Brain microvascular endothelial cell (primary cell): ENCODE measurements at places on chromosomes 2 and 18.

- DNase-seq: no peak
Measured at GRCh38 chr2:15511686-15512085, 49.4 kb downstream of the NBAS start.

- peak; percentile 64 for DNase-seq
Measured at GRCh38 chr18:61308795-61309393, 24.3 kb upstream of the CDH20 start.

GRCh38 chr18:21314724-21315123 lies 72.7 kb downstream of the GREB1L start:
- no peak for DNase-seq

DNA sequence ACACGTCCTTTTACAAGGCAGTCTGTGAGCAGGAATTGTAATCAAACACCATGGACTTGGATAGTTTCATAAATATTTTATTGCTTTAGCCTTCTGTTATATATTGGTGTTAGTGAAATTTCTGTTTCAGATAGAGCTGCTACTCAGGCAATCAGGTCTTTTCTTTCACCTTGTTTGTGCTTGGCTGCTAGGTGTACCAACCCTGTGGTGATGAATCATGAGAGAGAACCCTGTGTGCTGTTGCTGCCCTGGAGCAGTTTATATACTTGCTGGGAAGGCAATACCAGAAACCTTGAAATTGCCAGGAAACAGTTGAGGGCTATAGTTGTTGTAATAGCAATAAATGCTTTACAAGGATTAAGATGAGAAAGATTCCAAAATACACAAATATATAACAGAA lies 84.5 kb downstream of the FSHR start:
- no peak for DNase-seq

- no peak for DNase-seq
Measured at GRCh38 chr2:101863534-101863933, 128.2 kb upstream of the IL1R2 start.

DNA sequence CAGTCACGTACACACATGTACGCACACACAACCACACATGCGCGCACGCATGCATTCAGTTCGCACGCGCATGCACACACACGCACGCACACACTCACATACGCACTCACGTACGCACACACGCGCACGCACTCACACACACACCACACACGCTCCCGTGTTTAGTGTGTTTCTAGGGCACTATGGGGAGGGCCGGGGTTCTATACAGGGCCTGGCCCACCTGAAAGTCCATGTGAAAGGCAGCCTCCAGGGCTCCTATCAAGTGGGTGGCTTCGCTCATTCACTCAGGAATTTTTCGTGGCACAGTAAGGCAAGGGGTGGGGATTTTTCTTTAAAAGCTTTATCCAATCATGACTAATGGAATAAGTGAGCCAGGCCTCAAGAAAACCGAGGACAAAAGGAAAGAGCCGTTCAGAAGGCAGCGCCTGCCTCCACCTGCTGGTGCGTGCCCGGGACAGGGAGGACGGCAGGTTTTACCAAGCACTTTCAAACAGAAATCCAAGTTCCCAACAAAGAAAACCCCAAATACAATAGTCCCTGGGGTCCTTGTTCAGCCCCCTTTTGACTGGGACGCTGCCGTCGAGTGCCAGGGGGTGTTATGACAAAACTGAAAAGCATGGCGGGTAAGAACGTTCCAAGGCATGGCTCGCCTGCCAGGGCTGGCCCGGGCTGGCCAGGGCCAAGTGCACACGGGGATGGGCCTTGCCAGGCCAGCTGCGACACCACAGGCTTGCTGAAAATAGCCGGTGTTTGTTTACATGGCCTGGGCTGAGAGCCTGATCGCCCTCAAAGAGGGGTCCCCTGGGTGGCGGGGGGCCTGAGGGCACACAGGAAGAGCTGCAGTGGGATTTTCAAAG lies 110.0 kb downstream of the HDAC4 start:
- no peak for DNase-seq

DNA sequence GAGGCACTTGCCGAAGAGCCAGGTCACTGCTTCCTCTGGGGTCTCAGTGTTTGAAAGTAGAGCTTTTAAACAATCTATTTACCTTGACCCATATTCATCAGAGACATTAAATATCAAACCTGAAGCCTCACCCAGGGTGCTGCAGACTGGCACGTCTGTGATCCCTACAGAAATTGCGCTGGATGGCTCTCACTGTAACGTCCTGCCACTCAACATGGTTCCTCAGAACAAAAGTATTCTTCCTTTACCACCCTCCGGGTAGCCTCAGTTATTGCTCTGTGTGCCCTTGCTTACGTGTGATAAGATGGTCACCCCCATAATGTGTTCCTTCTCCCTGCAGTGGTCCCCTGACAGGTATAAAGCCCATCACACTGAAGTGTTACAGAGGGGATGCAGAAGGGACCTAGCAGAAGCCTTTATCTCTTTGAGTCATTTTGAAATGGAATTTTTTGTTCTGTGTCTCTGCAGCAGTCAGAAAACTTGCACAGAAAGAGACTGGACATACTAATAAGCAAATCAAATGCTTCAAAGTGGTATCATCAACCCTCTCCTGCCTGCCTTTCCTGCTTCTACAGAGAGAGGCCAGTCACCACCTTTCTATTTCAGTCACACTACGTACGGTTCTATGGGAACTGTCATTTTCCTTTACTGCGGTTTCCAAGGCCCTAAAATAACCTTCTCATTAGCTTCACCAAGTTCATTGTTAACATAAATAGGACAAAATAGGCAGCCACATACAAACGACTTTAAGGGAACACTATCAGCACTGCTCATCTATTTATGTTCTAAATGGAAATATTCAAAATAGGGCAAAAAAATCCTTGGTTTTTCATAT lies 86.8 kb downstream of the METTL8 start:
- peak; percentile 26 for DNase-seq

GRCh38 chr2:68952887-68953521 lies at the start of gene GKN2:
Gene GKN2, minus strand, starts transcription at chr2:68952893. Its CDS starts 32 bp downstream, at chr2:68952861.
- no peak for DNase-seq

- DNase-seq: no peak
Measured at GRCh38 chr18:70643812-70644211, 355.0 kb downstream of the SOCS6 start.

DNA sequence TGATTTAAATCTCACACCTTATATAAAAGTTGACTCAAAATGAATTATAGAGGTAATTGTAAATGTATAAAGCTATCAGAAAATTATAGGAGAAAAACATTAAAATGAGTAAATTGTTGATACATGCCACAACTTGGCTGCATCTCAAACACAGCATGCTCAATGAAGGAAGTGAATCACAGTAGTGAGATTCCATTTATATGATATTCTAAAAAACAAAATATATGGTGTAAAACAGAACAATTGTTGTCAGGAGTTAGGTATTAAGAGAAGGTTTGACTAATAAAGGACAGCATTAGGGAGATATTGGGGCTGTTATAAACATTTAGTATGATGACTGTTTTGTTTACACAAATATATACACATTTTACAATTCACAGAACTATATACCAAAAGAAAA lies 356.6 kb upstream of the CELF4 start:
- DNase-seq: no peak

GRCh38 chr2:30115141-30115980 lies 31.4 kb upstream of the YPEL5 start:
- peak; percentile 87 for DNase-seq

- peak; percentile 45 for DNase-seq
Measured at GRCh38 chr2:88657131-88657530, 29.9 kb upstream of the EIF2AK3 start.

DNA sequence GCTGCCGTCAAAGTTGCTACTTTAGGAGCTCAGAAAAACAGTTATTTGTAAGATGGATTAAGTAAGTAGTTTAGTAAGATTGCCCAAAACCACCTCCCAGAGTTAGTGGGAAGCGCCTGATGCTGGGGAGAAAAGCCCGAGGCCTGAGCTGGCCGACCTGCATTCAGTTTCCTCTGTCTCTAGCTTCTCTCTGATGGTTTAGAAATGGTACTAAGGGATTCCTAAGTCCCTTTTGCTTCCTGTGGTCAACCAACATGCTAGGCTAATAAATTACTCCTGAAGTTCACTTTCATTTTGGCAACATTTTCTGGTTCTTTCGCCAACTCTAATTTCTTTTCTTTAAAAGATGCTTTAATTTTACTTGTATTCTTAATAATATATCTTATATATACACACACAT lies 60.1 kb downstream of the ASAP2 start:
- DNase-seq: no peak

- no peak for DNase-seq
Measured at GRCh38 chr2:2702385-2702784, 371.3 kb upstream of the MYT1L start.

- no peak for DNase-seq
Measured at GRCh38 chr2:85684806-85685205, 9.4 kb upstream of the GNLY start.

DNA sequence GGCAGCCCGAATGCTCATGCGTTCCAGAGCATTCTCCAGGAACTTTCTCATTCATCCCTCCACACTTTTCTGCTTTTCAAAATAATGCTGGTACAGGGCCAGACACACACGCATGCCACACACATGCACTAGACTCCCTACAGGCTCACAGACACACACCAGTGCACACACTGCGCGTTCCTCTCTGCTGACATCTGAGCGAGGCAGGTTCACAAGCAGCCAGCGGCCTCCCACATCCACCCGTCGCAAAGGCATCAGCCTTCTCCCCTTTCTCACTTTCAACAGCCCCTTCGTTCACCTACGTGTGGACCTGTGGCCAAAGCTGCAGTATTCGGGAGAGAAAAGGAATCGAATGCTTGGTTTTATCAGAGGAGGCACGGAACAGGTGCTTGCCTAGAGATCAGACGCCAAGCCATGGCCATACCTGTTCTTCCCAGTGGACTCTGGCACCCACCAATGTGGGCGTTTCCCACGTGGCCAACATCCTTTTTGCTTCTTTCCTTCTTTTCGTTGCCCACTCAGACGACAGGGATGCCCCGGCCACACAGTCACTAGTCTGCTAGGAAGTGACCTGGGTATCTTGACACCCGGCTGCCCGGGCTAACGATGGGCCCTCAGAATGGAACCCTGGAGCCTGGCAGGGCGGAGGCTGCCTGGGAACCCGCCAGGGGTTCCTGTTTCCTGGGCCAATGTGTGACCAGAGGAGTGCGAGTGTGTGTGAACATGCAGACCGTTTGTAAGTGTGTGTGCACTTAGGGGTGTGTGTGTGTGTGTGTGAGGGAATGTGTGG lies 85.8 kb upstream of the ID2 start:
- DNase-seq: no peak

- no peak for DNase-seq
Measured at GRCh38 chr18:28236487-28236886, 59.6 kb upstream of the CDH2 start.

DNA sequence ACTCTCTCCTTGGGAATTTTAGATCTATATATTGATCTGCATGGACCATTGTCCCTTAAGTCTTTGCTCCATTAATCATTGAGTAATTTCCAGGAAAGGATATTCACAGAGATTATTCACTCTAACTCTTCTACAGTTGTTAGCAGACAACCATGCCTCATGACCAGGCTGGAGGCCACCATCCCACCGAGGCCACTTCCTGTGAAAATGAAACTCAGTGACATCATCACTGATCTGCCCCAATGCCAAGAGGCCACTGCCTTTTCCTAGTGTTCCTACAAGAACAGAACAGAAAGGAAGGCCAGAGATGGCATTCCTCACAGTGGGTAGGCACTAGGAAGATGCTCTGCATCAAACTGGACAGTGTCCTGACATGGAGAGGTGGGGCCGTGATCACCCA lies 161.3 kb downstream of the DTNA start:
- peak; percentile 14 for DNase-seq

- DNase-seq: peak; percentile 5
Measured at GRCh38 chr2:102487761-102488462, 14.9 kb downstream of the SLC9A4 start.

DNA sequence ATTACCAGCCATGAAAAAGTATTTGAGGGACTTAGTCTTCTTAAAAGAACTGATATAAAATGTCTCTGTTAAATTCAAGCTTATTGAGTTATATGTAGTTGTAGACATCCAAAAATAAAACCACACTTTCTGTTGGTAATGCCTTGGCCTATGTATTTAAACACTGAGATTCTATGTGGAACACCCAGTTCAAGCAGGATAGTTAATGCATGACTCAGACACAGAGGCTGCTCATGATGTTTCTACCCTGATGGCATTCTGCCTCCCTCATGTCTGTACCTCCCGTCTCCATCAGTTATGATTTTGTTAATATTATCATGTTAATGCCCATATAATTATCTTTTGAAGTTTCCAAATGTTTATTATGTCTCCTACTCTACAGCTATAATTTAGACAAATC lies 164.5 kb downstream of the XIRP2 start:
- peak; percentile 69 for DNase-seq

DNA sequence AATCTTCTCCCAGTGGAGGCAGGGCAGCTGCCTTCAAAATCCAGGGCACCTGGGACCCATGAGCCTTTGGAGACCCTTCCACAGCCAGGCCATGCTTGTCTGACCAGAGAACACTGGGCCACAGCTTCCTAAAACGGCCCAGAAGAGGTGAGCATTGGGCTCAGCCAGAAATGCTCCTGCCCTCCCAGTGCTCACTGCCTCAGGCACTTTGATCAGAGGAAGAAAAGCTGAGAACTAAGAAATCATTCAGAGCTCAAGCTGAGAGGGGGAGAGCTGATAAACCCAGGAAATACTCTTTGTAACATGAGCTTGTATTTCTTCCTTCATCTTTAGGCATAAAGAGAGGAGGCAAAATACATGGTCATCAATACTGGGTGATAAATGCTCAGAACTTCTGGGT lies 365.5 kb upstream of the KLHL29 start:
- DNase-seq: no peak

GRCh38 chr2:98524168-98524567 lies 79.5 kb downstream of the INPP4A start:
- DNase-seq: no peak

- DNase-seq: no peak
Measured at GRCh38 chr2:179528576-179529069, 264.0 kb upstream of the SESTD1 start.

DNA sequence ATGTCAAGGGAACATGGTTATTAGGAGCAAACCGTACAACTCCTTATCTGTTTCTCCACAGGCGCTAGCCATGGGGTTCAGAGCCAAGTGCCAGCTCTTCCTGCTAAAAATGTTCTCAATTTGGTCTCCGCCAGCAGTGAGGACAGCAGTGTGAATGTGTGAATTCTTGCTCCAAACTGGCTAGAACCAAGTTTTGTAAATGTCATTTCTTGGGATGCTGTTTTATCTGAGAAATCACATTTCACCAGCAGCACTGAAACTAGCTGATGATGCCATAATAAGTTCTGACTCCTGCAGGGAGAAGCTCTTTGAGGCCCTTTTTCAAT lies 140.6 kb upstream of the LGALSL start:
- DNase-seq: no peak

- DNase-seq: no peak
Measured at GRCh38 chr2:66122516-66122915, 312.4 kb upstream of the MEIS1 start.
